GF-D8 (cell line): ENCODE measurements at places on chromosomes 1 and 21.

- no peak for DNase-seq
Measured at GRCh38 chr1:223031733-223032601, 111.1 kb downstream of the TLR5 start.

DNA sequence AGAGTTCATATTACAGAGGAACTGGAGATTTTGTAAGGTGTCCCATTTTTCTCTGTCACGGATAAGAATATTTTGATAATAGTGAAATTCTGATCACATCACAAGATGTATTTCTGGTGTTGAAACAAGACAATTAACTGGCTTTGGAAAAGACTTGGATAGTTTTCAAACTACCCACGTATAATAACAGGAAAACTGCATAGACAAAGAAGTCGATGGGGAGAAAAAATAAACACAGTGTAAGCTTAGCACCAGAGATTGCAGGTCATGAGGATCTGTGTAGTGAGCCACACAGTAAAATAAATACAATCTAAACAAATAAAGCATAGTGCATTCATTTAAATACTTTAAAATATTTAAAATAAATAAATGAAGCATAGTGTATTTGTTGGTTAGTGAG, 452.3 kb upstream of the ADAMTS5 start:
- DNase-seq: no peak

DNA sequence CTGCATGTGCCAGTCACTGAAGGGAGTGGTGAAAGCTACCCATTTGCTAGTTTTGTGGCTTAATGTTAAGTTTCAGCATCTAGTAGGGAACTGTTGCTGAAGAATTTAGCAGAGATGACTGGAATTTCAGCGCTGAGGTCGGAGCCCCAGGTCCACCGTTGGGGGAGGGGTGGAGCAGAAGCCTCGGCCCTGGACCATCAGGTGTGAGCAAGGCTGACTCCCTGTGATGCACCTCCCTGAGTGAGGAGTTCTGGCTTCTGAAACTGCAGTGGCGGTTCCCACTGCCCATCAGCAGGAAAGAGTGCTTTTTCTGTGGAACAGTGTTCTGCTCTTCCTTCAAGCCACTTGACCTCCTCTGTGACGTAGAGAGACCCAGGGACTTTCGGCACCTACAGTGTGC, 1.3 kb downstream of the NOS1AP start:
- DNase-seq: no peak

GRCh38 chr1:173297798-173298391, 90.8 kb upstream of the TNFSF4 start:
- DNase-seq: no peak

GRCh38 chr1:94329276-94329675, 88.9 kb upstream of the ABCD3 start:
- no peak for DNase-seq

GRCh38 chr21:38075833-38076587, 159.8 kb upstream of the KCNJ6 start:
- no peak for DNase-seq

DNA sequence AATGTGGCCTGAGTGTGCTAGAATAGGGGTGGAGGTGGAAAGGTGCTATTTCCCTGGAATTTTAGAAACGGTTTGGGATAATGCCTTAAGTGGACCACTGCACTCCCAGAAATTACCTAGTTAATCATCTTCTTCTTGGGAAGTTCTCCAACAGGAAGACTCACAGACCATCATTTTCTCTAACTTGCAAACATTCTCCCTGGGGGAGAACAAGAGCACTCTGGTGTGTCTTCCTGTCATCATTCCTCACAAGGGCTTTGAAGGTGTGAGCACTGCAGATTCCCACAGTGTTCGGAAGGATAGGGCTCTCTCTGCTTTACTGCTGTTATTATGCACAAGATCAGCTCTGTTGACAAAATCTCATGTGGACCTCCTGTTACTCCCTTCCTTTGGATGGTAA, 54.9 kb upstream of the TSPAN2 start:
- no peak for DNase-seq
